ENCODE measurements at places on chromosomes 12 and 14.
A peak's percentile ranks its signal among the peaks of the same experiment; 100 is the strongest.

DNA sequence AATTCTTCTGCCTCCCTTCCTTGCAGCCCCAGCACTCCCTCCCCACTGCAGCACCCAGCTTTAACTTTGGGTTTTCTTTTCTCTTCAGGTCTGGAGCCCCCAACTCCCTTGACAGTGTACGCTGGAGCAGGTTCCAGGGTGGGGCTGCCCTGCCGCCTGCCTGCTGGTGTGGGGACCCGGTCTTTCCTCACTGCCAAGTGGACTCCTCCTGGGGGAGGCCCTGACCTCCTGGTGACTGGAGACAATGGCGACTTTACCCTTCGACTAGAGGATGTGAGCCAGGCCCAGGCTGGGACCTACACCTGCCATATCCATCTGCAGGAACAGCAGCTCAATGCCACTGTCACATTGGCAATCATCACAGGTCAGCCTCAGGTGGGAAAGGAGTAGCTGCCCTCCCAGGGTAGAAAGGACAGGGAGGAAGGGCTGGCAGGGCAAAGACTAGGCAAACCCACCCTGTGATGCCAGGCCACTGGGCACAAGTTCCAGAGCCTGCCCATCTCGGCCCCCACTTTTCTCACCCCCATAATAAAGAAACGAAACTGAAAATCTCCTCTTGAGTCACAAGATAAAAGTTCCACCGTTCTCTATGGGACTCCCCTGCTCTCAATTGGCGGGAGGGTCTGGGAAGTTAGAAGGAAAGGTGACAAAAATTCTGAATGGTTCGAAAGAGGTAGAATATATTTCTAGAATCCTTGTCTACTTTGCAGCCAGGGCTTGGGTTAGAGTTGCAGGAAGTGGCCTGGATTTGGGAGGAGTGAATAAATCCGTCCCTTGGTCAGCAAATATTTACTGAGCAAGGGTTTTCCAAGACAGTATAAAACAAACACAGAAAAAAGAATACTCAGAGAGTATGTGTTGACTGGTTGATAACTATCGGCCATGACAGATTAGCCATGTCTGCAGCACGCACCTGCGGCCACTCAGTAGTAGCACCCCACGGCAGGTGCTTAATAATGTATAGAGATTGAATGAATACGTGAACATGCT lies 3.2 kb downstream of the LAG3 start:
- DNase-seq: no peak

DNA sequence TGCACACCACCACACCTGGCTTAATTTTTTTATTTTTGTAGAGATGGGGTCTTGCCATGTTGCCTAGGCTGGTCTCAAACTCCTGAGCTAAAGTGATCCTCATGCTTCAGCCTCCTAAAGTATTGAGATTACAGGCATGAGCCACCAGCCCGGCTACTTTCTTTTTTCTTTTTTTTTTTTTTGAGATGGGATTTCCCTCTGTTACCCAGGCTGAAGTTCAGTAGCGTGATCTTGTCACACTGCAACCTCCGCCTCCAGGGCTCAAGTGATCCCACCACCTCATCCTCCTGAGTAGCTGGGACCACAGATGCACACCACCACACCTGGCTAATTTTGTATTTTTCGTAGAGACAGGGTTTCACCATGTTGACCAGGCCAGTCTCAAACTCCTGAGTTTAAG lies 51.1 kb downstream of the LIMA1 start:
- no peak for DNase-seq

DNA sequence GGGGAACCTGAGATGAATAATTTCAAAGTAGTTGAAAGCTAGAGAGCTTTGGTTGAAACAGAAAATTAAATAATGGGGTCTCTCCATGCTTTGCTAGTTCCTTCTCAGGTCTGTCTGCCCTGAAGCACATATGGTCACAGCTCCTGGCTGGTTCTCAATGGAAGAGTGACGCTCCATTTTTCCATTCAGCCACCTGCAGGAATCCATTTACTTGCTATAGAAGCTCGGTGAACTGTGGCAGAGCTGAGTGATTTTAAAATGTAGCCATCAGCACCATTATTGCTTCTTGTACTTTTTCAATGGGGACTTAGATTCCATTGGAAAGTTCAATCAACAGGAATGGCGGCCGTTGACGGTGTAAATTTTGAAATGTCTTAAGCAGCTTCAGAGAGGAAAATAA lies 525.2 kb downstream of the GLT1D1 start:
- DNase-seq: no peak

DNA sequence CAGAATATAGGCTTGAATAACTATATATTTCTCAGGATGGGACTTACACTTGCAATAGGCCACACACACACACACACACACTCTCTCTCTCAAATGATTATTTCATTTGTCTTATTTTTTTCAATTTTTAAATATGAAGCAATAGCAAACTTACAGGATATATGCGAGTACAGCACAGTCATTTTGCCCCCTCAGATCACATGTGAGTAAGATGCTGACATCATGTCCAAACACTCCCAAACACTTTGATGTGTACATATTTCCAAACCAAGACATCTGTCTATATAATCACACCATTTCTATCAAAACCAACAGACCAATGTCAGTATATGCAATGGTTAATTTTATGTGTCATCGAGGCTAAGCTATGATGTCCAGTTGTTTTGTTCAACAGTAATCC lies 1535.9 kb upstream of the FLRT2 start:
- DNase-seq: no peak

DNA sequence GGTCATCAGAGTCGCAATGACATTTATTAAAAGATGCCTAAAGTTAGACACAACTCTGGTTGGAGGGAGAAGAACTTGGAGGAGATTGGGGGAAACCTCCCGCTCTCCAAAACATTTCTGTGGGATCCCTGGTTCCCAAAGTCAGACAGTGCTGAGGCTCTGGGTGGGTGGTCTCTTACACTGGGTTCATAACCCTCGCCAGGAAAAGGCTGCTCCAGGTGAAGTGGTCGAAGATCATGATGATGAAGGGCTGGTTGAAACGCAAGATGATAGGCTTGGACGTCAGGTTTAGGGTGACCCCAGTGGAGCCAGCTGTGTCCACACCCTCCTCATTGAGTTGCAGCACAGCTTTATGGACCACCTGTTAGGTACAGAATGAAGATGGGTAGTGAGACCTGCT lies 11.2 kb upstream of the SERPINA10 start:
- no peak for DNase-seq

DNA sequence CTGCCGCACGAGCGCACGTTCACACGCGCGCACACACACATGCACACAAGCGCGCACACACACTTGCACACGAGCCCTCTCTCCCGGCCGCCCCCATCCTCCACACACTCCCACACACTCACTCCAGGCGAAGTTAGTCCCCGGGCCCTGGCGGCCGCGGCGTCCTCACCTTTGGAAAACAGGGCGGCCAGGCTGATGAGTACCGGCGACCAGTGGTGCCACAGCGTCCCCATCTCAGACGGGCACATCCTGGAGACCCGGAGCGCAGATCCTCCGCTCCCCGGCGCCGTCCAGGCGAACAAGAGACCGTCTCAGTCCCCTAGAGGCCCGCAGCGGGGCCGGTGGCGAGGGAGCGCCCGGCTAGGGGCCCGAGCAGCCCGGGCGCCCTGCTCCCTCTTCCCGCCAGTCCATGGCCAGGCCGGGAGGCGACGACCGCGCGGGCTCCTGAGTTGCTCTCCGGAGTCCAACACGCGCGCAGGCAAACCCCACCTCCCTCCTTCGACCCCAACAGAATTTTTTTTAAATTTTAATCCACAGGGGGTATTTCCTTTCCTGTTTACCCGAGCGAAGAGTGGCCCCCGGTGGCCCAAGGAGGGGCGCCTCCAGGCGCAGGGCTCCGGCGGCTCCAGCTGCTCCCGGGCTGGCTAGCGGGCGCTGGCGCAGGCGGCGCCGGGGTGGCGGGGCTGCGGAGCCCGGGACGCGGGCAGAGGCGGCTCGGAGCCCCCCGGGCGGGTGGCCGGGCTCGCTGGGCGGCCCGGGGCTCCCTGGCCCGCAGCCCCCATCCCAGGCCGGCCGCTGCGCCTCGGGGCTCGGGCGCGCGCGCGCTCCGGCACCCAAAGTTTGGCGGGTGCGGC lies 506 bp downstream of the TMEM132D start:
- DNase-seq: no peak

DNA sequence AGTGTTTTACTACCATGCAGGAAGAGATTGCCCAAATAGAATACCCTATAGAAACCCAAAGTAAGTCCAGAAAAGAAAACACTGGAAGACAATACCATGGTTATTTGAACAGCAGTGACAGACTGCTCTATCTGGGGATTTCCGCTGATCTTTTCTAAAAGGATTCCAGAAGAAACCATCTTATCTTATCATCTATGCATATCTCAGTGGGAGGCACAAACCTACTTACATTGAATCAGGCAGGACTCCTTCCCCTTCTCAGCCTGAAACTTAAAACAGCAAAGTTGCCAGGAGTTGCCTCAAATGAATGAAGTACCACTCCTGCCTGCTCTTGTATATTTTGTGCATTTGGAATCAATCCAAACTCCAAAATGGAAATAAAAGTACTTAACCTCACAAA lies 56.7 kb upstream of the NR2C1 start:
- DNase-seq: no peak

DNA sequence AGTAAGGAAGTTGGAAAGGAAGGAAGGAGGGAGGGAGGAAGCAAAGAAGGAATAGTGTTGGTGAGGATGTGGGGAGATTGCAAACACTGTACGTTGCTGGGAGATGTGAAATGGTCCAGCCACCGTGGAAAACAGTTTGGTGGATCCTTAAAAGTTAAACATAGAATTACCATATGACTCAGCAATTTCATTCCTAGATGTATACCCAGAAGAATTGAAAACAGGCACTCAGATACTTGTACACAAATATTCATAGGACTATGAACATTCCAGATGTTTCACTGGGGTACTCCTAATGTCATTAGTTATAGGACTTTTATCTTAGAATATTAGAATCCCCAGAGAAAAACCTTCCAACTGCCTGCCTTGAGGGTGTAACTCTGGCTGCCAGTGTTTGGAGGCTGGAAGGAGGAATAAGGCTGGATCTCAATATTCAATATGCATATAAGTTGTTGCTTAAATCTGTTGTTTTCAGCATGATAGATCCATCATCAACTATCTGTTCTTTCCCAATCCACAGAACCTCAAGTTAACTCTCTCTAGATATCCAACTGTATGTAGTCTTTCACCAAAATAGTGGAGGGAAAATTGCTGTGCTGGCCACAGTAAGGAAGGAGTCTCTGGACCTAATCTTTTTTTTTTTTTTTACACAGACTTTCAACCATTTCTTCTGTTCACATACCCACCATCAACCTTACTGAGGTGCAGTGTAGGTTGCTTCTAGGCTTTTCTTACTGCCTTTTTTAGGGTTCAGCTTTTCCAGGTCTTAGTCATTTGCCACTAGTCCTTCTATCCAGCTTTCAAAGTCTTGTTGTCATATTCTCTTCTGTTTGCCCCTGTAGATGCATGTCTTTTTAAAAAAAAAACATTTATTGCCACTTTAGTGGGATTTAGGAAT lies 94.5 kb downstream of the DNAI7 start:
- DNase-seq: no peak

DNA sequence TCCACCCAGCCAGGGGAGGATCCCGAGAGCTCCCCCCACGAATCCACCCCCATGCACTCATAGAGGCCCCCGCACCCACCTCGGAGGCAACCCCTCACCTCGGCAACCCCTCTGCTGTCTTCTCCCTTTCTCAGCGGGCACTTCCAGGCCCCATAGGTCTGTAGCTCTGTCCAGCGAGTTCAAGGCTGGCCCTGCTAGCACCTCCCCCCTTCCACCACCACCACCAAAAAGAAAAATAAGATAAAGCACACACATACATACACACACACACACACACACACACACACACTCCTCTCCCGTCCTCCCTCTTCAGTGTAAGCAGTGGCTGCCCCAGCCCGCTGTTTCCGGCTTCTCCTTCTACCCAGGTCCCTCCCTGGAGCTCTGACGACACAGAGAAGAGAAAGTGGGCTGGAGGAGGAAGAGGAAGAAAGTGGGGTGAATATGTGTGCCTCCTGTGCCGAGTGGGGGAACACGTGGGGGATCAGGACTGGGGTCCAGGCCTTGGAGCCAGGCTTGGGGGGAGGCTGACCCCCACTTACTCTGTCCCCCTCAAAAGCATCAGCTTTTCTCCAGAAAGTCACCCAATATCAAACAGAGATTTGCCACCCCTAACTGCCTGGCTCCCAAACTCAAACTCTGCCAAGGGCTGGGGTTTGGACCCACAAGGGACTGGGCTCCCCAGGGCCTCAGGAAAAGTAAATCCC lies at the start of gene STAT6:
Gene STAT6 (minus strand): TSS at position 332 of the 704 bp plus-strand sequence. CDS start 3,084 bp downstream, outside the sequence.
- DNase-seq: peak; percentile 91

GRCh38 chr14:52360831-52361230 lies 46.7 kb downstream of the PTGER2 start:
- no peak for DNase-seq

- DNase-seq: no peak
Measured at GRCh38 chr12:68855111-68855510, 47.1 kb downstream of the MDM2 start.

- peak; percentile 81 for DNase-seq
Measured at GRCh38 chr12:57127101-57127725, 1.1 kb upstream of the LRP1 start.

DNA sequence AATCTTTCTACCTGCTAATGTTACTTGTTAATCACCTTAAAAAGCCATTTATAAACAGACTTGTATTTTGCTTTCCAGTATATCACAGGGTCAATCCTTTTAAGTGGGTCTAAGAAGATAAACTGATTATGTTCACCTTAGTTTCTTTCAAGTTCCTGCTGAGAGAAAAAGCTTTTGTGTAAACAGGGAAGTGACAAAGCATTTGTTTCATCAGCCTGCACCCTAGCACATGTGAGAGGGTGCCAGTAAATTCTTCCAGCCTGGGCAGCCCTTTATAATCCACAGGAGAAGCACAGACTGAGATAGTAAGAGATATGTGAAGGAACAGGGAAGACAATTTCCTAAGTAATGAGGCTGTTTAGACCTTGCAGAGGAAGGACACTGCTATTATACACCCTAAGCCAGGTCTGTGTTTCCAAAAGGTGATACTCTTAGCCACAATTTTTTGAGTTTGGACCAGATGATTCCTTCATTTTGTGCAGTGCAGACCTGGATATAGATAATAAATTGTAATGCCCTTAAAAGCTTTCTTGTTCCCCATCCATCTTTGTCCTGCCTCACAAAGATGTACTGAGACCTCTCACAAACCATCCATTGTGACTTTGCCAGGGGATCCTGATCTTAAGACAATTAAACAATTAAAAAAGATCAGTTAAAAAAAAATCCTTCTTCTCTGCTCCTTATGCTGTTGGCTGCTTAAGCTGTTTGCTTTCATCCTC lies 150.7 kb downstream of the KTN1 start:
- no peak for DNase-seq

GRCh38 chr12:6923851-6924250 lies 3.9 kb upstream of the ATN1 start:
- no peak for DNase-seq

- no peak for DNase-seq
Measured at GRCh38 chr14:76922092-76922491, 95.9 kb downstream of the LRRC74A start.

Data from RPMI8226 (cell line).